Foreskin keratinocyte (primary cell): ENCODE measurements at places on chromosomes 6 and 20. TPM values are rescaled to one million over a fixed set of nuclear protein-coding genes. Genes with fewer than 3 reads are reported as not detected.

PFDN4 gene
- total RNA-seq, result 49.4 and 53.2 TPM in 2 replicates

CYP24A1 gene
- total RNA-seq, result 1.4 and 2.3 TPM in 2 replicates

SMOC2 gene
- 0.31 and 0.32 TPM in 2 replicates for total RNA-seq

TMC2 gene
- total RNA-seq, result not detected in 2 replicates

DAAM2 gene
- 0.04 TPM in 1 of 2 replicates, not detected in the other for total RNA-seq

TRMT11 gene
- 16.0 and 19.8 TPM in 2 replicates for total RNA-seq

VSTM2L gene
- 0.14 and 0.25 TPM in 2 replicates for total RNA-seq

C4A gene
- total RNA-seq, result 1.7 and 1.8 TPM in 2 replicates

IMPG1 gene
- total RNA-seq, result not detected in 2 replicates

BPIFA2 gene
- not detected in 2 replicates for total RNA-seq

DCBLD1 gene
- 25.9 and 26.5 TPM in 2 replicates for total RNA-seq

RIMS4 gene
- not detected in 2 replicates for total RNA-seq

RAET1G gene
- 1.0 and 1.2 TPM in 2 replicates for total RNA-seq

GDAP1L1 gene
- not detected in 2 replicates for total RNA-seq

TMEM244 gene
- total RNA-seq, result not detected in 2 replicates

TAF4 gene
- 7.2 and 9.0 TPM in 2 replicates for total RNA-seq

GUCA1A gene
- 0.10 TPM in 1 of 2 replicates, not detected in the other for total RNA-seq

CRISP3 gene
- total RNA-seq, result not detected in 2 replicates

DNA sequence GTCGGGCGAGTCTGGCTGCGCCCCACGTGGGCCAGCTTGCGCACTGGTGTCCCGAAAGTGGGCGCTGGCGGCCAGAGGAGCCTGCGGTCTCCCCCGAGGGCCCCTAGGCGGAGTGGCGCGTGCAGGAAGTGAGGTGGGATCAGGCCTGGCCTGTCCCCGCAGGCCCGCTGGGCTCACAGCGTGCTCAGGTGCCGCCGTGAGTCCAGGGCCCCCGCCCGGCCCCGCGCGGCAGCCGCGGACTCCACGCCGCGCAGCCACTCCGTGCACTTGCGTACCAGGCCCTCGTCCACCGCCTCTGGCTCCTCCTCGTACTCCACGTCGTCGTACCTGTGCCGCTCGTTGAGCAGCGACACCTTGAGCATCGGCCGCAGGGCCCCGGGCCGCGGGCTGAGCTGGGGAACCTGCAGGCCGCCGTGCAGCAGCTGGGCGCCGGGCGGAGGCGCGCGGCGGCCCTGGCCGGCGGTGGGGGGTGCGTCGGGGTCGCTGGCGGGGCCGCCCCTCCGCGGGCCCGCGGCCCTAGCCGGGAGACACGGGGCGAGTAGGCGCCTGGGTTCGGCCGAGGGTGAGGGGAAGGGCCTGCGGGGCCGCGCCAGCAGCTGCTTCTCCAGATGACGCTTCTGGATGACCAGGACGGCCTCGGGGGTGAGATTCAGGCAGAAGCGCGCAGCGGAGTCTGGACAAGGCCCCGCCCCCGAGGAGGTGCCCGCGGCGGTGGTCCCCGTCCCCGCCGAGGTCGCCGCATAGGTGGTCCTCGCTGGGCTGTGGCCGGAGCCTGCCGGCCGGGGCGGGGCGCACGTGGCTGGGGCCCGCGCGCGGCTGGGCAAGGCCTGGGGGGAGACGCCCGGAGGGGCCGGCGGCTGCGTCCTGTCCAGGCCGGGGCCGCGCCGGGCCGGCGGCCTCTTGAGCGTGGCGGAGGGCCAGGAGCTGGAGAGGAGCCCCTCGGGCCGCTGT is 835 bp downstream of the PRR18 start:
- no peak for DNase-seq

DNA sequence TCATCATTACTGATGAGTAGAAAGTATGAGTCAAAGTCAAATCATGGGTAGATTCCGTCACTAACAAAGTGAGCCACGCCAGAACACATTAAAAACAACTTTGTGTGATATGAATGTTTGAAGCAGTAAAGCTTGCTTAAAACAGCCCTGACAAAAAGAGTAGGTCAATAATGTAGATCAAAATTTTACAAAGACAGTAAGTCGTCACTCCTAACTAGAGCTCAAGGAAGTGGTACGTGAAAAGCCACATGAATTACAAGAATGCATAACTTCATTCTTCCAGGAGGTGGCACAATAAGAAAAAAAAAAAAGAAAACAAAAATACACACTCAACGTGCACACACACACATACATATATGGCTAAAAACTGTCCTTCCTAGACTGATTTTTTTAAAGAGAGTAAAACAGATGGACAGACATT is 69.9 kb downstream of the HACE1 start:
- DNase-seq, result peak; percentile 35

- DNase-seq, result no peak
These were observed 72.6 kb upstream of the CITED2 start for GRCh38 chr6:139446768-139447655.

DNA sequence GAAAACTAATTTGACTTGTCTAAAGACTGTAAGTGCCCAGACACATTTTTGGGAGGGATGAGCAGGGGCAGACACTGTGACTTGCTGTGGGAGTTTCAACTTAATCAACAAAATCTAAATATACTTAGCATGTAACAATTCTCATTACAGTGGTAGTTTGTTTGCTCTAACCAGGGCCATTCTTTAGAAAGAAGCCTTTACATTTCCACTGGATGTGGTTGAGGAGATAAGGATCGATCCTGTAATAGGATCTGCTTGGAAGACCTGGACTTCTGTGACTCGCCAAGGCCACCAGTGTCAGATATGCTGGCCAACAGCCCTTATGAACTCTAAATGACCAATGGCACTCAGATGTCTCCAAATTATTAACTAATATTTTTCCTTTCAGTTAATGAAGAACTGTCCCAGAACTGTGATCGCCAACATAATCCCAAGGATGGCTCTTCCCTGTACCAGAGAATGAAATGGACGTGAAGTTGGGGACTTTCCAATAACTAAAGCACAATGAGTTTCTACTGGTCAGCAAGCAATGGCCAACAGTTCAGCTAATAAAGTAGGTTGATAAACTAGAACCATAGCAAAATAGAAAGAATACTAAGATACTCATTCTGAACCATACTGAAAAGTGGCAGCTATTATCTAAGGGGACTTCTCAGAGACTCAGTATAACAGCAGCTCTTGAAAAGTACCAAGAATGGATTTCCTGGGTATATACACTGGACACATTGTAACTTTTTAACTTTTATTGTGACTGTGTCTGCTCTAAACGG is 7.5 kb downstream of the SMLR1 start:
- DNase-seq, result no peak

DNA sequence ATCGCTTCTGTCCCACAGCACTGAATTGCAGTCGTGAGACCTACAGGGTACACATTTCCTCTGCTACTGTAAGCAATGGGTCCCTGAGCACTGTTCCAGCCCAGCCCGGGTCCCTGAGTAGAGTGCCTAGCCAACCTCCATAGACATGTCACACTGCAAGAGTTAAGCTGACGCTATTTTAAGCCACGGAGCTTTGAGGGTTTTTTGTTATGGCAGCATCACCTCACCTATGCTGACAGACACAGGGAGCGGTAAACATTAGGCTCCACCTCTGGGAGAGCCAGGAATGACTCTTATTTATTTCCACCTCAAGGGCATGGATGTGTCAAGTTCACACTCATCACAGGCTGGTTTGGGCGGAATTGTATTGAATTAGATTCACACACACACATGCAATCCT is 45.1 kb downstream of the GRM4 start:
- no peak for DNase-seq

DNA sequence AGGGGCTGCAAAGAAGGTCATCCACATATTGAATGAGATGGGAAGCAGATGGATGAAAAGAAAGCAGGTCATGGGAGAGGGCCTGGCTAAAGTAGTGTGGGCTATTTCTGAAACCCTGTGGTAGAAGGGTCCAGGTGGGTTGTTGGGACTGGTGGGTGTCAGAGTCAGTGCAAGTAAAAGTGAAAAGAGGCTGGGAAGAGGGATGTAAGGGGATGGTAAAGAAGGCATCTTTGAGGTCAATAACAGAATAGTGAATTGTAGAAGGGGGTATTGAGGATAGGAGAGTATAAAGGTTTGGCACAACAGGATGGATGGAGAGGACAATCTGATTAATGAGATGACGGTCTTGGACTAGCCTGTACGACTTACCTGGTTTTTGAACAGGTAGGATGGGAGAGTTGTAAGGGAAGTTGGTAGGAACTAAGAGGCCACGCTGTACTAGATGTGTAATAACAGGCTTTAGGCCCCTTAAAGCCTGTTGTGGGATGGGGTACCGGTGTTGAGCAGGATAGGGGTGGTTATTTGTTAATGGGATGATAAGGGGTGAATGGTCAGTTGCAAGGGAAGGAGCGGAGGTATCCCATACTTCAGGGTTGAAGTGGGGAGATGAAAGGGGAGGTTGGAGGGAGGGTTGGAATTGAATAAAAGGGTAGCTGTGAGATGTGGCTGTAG is 748.9 kb upstream of the ADGRB3 start:
- DNase-seq, result no peak

GRCh38 chr6:146581968-146582367 is 16.8 kb upstream of the ADGB start:
- no peak for DNase-seq

DNA sequence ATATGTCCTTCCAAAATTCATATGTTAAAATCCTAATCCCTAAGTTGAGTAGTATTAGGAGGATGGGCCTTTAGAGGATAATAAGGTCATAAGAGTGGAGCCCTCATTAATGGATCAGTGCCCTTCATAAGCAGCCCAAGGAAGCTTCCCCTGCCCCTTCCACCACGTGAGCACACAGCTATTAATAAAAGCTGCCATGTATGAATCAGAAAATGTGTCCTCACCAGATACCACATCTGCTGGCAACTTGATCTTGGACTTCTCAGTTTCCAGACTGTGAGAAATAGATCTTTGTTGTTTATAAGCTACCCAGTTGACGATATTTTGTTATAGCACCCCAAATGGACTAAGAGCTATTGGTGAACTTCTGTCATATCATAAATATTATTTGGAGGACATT is 207.7 kb upstream of the HDDC2 start:
- no peak for DNase-seq

GRCh38 chr6:108948181-108948661 is 100.0 kb downstream of the ARMC2 start:
- no peak for DNase-seq

GRCh38 chr20:32458837-32459220 is 100.7 kb downstream of the ASXL1 start:
- DNase-seq, result no peak

DNA sequence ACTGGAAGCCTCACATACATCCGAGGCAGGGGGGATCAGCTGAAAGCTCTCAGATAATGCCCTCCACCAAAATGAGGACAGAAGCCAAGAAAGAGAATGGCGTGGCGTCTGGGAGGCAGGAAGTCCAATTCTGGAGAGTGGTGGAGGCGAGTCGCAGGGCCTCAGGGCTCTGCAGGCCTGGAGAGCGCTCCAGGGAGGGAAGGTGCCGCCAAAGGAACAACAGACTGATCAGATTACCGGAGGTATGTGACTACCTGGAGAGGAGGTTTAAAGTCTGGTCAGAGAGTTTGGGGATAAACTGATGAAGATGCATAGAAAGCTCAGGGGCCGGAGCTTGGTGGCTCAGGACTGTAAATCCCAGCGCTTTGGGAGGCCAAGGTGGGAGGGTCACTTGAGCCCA is 11.2 kb upstream of the IP6K3 start:
- no peak for DNase-seq

DNA sequence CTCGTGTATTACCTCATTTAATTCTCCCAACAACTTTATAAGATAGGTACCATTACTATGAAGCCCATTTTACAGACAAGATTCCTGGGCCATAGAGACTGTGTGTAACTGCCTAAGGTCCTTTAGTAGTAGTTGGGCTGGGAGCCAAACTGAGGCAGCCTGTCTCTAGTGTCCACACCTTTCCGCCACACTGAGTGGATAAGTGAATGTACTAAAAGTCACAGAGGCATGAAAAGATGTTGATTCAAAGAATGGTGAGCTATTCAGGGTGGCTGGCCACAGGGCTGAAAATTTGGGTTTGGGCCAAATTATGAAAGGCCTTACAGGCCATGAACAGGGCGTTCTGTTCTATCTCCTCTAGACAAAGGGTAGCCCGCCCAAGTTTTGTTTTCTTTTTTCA is 11.0 kb downstream of the CD24 start:
- DNase-seq, result no peak

- DNase-seq, result no peak
These were observed 318.0 kb downstream of the BMP2 start for GRCh38 chr20:7085467-7085866.

- no peak for DNase-seq
These were observed 12.8 kb downstream of the C6orf141 start for GRCh38 chr6:49563006-49563886.

- peak; percentile 46 for DNase-seq
These were observed 61.2 kb downstream of the RSPH3 start for GRCh38 chr6:158938811-158939254.

GRCh38 chr6:115932481-115932880 is 128.2 kb downstream of the FRK start:
- DNase-seq, result peak; percentile 33

DNA sequence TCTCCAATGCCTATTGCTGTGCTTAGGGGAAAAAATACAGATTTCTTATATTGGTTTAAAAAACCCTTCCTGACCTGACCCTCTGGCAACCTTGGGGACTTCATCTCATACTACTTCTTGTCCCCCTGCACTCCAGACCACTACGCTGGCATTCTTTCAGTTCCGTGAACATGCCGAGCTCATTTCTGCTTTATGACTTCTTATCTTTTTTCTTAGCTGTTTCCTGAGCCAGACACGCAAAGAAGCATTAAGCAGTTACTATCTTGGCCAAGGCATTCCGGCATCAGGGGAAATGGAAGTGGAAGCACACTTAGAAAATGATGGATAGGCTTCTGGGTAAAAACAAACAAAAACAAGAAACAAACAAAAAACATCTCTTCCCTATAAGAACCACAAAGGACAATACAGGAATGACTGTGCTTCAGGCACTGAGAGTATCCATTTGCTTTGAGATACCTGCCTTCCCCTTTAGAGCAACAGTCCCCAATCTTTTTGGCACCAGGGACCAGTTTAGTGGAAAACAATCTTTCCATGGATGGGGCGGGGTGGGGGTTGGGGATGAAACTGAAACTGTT is 4.4 kb upstream of the CCDC28A start:
- DNase-seq, result no peak

GRCh38 chr6:156199182-156199581 is 578.0 kb upstream of the ARID1B start:
- DNase-seq, result no peak

- no peak for DNase-seq
These were observed 8.8 kb upstream of the CD83 start for GRCh38 chr6:14108571-14109410.

GRCh38 chr6:22614547-22614946 is 45.2 kb downstream of the HDGFL1 start:
- no peak for DNase-seq

DNA sequence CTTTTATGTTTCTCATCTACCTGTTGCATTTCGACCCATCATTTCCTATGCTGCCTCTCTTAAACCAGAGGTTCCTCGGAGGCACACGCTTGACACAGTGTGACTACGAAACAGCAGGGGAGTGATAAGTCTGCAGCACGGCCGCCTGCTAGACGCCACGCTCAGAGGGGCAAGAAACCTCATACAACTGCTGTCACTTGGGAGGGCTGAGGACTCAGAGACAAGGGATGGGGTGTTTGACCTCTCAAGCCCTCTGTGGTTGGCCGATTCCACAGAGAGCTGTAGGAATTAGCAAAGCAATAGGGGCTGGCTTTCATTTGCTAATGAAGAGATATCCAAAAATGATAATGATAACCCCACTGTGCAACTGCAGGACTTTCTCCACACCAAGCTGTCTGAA is 372.5 kb downstream of the ZFAND3 start:
- DNase-seq, result no peak

- DNase-seq, result no peak
These were observed at the start of gene TP53TG5 for GRCh38 chr20:45378191-45378590. TP53TG5 (minus strand) TSS chr20:45378325; CDS start chr20:45378236, 89 bp downstream.

- no peak for DNase-seq
These were observed 15.7 kb upstream of the CST7 start for GRCh38 chr20:24933266-24933908.
